Stimulated activated CD4-positive, alpha-beta T cell treated with anti-CD3 and anti-CD28 coated beads, TNF-alpha, amount 100 ng/mL, for 48 hours (primary cell): ENCODE measurements at places on chromosomes 7 and 10.

- no peak for DNase-seq
Observed at GRCh38 chr7:135317676-135318325, 84.2 kb downstream of the STRA8 start.

DNA sequence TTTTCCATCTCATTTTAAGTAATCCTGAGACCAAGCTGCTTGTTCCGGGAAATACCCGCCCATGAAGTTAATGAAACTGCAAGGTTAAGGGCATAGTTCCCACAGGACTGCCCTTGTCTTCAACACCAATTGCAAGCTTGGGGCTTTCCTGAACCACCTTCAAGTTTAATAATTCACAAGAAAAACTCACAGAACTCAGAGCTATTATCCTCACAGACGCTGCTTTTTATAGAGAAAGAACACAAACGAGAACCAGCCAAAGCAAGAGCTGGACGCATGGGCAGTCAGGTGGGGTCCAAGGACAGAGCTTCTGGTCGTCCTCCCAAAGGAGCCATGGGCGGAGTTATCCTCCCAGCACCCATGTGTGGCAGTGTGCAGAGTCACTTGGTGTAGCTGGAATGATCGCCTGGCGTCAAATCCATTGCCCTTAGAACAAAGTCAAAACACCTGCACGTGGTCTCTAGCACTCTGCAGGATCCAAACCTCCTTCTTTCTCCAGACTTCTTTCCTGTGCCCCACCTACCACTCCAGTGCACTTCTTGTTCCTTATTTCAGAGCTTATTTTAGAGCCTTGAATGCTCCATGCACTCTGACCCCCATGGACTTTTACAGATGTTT, 56.7 kb downstream of the SNX10 start:
- no peak for DNase-seq

DNA sequence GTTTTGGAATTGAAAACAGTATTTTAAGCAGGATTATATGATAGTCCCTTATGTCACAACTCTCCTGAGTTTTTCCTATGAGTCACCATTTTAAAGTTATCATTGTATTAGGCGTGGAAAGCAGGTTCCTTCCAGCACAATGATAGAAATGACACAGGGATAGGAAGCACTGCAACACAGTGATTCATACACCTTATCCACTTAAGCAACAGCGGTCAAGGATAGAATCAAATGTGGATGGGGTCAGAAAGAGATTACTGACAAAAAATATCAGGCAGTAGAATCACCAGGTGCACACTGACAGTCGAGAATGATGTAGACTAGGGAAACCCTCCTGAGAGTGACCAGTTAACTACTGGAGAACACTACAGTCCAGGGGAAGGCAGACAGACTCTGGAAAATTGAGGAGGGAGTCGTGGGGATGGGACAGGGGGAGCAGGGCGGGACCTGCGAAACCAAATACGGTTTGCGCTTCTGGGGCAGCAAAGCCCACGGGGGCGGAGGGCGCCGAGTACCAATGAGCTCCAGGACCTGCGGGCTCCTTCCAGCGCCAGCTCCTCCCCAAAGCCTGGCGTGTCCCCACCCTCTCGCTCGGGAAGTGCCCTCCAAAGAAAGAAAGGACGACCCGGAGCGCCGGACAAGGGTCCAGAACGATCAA, 479 bp downstream of the PNPLA8 start:
- no peak for DNase-seq

DNA sequence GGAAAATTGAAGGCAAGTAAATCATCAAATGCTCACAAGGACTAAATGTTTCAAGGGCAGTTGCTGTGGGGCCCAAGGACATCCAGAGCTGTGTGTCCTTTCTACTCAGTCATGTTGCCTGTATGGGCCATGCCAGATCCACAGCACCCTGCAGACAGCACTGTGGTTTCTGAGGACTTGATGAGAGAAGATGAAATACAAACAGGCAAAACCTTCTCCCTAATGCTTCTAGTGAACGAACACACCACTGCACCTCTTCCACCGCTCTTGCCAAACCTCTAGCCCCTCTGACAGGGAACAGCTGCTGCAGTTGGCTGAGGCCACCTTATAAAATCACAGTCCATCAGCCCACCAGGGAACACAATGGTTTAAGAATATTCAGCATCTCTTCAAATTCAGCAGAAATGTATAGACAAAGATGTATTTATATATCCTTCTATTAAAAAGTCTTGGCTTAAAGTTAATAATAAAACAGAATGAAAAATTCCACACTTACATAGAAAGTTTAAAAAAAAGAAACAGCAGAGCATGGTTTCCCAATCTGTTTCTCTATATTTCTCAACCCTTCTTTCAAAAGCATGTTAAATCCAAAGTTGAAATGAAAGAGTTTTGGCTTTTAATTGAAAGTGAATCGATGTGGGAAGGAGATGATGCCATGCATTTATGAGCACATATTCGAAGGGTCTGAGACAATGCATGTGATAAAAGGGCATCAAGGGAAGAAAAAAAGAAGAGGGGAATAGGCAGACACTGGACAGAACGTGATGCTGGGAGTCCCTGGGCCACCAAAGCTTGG, 14.0 kb downstream of the CYP3A7 start:
- DNase-seq: no peak

DNA sequence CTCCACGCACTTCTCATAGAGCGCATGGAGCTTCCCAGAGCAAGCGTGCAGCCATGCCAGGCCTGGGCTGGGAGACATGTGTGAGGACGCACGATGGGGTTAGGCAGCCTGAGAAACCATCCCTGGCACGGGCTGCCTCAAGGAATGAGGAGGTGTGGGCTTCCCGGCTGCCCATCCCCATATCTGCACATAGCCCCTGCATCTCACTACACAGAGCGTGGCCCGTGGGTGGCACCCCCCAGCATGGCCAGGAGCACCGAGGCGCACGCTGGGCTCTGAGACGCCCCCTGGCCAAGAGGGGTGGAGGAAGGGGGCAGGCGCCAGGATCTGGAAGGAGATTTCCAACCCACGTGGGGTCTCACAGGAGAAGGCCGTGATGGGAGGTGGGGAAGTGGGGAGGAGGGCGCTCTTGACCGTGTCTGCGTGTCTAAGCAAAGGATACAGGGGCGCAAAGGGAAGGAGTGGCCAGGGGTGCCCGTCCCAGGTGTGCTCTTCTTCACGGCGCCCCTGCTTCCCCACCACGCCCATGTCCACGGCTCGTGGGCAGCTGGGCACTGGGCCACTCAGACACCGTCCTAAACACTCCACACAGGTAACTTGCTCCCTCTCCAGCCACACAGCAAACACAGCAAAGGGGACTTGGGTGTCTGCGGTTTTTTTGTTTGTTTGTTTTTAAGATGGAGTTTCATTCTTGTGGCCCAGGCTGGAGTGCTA, 340.5 kb downstream of the PTPRN2 start:
- no peak for DNase-seq

DNA sequence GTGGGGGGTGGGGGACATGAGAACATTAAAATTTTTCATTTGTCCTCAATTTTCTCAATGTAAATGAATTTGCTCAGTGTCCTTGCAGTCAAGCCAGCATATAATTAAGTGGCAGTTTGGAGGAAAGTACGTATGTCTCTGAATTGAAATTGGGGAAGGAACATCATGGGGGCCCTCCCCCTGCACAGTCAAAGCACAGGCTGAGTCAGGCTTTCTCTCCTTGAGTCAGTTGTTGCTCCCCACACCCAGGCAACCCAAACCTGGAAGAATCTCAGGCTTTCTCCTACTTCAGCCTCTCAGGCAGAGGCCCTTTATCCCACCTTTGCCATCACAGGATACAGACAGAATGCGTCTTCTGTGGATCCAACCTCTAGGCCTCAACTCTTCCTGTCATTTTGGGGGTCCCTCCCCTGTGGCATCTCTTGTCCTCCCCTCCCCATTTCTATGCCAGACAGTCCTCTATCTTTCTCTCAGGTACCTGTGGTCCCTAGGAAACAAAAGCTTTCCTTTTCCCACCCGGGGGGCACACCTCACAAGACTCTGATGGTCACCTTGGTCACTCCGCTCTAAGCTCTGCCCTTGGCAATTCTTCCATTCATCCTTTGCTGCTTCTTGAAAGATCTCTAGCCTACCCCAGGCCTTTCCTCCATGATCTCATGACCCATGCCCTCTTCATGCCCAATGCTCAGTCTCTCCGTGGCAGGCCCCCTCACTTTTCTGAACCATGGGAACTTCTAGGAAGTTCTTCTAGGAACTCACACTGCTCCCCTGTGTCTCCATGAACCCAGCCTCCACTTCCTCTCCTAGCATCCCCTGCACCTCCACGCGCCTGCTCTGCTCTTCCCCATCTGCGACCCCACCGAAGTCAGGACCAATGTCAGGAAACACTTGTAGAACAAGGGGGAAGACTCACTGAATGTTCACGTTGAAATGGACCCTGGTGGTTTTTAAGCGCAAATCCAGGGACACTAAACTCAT, 40.4 kb downstream of the CREB3L2 start:
- DNase-seq: no peak

GRCh38 chr7:256461-256940, 33.5 kb upstream of the FOXL3 start:
- DNase-seq: no peak

GRCh38 chr10:105974803-105975456, 1189.6 kb downstream of the SORCS1 start:
- DNase-seq: no peak

- no peak for DNase-seq
Observed at GRCh38 chr7:47435889-47436312, 146.0 kb downstream of the TNS3 start.

GRCh38 chr7:142562688-142563087, 186.6 kb upstream of the PRSS1 start:
- no peak for DNase-seq

DNA sequence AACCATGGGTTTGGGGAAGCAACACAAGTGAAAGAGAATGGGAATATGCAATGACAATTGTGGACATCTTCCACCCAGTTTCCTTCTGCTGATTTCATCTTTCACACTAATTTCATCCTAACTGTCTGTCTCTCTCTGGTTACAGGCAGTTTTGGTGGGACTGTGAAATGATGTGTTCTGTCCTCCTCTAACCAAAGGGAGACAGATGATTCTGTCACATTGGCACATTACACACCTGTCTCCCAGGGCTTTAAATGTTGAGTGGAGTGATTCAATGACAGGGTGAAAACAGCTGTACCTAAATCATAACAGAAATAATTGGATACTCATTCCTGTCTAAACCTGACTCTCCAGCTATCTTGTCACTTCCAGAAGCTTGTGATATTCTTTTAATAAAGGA, 60.0 kb downstream of the DGKB start:
- no peak for DNase-seq

DNA sequence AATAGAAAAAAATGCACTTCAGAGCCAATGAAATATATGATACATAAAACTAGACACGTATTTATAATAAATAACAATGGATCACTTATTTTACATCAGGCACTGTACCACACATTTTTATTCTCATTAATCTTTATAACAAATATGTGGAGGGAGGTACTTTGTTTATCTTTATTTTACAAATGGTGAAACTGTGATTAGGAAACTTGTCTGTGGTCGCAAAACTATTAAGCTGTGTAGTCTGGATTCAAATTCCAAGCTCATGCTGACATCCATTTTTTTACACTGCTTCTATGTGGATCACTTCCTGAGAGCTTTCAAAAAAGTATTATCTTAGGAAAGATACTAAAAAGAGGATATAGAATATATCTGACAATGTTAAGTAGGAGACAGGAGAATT, 978.6 kb downstream of the SORCS1 start:
- DNase-seq: no peak

DNA sequence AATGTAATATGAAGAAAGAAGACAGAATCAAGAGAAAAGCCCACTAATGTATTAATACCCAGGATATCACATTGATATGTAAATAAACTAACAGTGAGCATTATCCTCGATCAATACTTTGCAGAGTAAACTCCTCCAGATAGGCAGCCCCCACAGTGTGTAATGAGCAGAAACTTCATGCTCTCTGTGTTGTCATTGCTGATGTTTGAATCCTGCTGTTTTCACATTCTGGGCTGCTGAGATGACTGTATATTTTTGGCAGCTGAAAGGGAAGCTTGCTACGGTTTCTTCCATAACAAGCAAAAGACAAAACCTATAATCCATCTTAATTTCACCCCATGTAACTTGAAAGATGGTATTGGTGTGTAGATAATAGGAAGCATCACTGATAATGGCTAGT, 15.3 kb upstream of the THSD7A start:
- no peak for DNase-seq

- peak; percentile 33 for DNase-seq
Observed at GRCh38 chr10:70132098-70133029, at the start of gene AIFM2. AIFM2 (minus strand) TSS chr10:70132825; CDS start chr10:70124084, 8,741 bp downstream.

GRCh38 chr10:5533098-5533731, 8.5 kb downstream of the CALML3 start:
- DNase-seq: no peak

DNA sequence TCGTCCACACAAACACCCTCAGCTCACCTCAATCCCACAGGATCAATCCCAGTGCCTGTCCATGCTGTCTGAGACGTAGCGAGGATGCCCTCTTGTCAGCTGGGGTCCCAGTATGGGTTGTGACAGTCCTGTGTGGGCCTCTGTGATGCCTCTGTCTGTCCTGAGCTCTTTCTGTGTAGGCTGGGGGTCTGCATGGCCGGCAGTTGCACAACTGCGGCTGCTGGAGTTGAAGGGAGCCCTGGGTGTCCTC, 12.4 kb downstream of the ANTXRL start:
- no peak for DNase-seq

DNA sequence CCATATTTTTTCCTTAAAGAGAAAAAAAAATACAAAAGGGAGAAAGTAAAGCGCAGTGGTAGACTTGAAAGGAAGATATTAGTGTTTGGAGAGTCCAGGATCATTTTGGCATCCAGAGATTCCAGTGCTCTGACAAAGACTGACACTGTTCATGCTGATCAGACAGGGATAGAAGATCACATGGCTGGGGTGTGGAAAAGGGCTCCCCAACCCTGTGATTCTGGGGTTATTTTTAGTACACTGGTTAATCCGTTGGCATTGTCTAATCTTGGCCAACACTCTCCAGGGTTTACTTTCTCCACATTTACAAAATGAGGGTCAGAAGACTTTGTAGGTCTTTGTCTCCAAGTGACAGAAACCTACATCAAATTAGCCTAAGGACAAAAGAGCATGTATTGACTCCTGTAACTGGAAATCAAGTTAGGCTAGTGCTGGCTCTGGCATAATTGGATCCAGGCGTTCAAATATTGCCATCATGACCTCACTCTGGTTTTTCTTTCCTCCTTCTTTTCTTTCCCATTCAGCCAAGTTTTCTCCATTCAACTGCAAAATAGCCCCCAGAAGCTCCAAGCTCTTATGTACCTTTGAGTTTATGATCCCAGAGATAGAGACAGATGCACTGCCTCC, 181.6 kb downstream of the PHTF2 start:
- DNase-seq: no peak

GRCh38 chr10:6023661-6024333, 38.4 kb downstream of the IL2RA start:
- no peak for DNase-seq

- peak; percentile 17 for DNase-seq
Observed at GRCh38 chr10:123287594-123288247, 133.5 kb downstream of the BUB3 start.

GRCh38 chr10:52617346-52617745, 155.2 kb downstream of the MBL2 start:
- DNase-seq: no peak
